ENCODE measurements at places on chromosomes 11 and 22.

DNA sequence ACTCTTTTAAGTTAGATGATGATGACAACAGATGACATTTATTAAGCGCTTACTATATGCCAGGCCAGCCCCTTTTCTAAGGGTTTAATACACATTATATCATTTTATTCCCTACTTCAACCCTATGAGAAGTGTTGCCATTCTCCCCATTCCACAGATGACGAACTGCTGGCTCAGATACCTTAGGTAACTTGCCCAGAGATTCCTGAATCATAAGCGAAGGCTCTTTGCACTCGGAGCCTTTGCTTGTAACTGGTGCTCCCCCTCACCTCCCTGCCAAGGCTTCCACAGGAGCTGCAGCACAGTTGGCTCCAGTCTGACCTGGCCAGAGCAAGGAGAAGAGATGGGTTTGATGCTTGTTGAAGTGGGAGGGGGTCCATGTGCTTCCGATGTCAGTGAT lies 43.0 kb downstream of the DBX1 start:
- no peaks in the 10 kb centered on the region for H3K27me3 ChIP-seq
- H3K27ac ChIP-seq = peak overlapping the region; percentile 61
- H3K4me1 ChIP-seq = peaks cover 36% of the 10 kb centered on the region
- no peak for DNase-seq
- no peak overlapping the region for H3K4me3 ChIP-seq

GRCh38 chr22:27435844-27436576 lies 365.5 kb downstream of the MN1 start:
- no peaks in the 10 kb centered on the region for H3K36me3 ChIP-seq
- no peaks in the 10 kb centered on the region for H3K27me3 ChIP-seq
- peaks cover 14% of the 10 kb centered on the region for H3K4me1 ChIP-seq
- no peak for DNase-seq
- peak overlapping the region; percentile 78 for H3K27ac ChIP-seq
- H3K4me3 ChIP-seq = no peak overlapping the region

DNA sequence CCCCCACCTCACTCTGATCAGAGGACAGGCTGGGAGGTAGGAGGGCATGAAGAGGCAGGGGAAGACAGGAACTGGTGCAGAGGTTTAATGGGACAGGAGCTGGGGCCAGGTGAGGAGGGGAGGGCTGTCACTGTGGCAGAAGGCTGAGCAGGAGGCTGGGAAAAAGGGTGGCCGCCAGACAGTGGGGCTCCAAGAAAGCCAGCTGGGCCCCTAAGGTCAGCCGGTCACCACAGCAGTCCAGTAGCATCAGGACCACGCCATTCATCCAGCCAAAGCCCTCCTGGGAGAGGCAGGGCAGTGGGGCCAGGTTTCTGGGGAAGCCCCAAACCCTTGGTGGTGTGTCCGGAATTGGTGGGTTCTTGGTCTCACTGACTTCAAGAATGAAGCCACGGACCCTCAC lies 8.5 kb upstream of the TREH start:
- no peak overlapping the region for H3K4me3 ChIP-seq
- H3K36me3 ChIP-seq = no peaks in the 10 kb centered on the region
- peaks cover 14% of the 10 kb centered on the region for H3K4me1 ChIP-seq
- no peak overlapping the region for H3K27ac ChIP-seq

- H3K36me3 ChIP-seq = no peaks in the 10 kb centered on the region
- no peak overlapping the region for H3K4me3 ChIP-seq
- H3K27ac ChIP-seq = no peak overlapping the region
- peaks cover 12% of the 10 kb centered on the region for H3K4me1 ChIP-seq
- H3K27me3 ChIP-seq = no peaks in the 10 kb centered on the region
Measured at GRCh38 chr11:78961247-78961646, 386.6 kb upstream of the NARS2 start.

- H3K27me3 ChIP-seq = no peaks in the 10 kb centered on the region
- H3K4me1 ChIP-seq = peaks cover 9% of the 10 kb centered on the region
- no peak for DNase-seq
- peaks cover 4% of the 10 kb centered on the region for H3K36me3 ChIP-seq
Measured at GRCh38 chr11:73095613-73096012, 46.5 kb downstream of the FCHSD2 start.

DNA sequence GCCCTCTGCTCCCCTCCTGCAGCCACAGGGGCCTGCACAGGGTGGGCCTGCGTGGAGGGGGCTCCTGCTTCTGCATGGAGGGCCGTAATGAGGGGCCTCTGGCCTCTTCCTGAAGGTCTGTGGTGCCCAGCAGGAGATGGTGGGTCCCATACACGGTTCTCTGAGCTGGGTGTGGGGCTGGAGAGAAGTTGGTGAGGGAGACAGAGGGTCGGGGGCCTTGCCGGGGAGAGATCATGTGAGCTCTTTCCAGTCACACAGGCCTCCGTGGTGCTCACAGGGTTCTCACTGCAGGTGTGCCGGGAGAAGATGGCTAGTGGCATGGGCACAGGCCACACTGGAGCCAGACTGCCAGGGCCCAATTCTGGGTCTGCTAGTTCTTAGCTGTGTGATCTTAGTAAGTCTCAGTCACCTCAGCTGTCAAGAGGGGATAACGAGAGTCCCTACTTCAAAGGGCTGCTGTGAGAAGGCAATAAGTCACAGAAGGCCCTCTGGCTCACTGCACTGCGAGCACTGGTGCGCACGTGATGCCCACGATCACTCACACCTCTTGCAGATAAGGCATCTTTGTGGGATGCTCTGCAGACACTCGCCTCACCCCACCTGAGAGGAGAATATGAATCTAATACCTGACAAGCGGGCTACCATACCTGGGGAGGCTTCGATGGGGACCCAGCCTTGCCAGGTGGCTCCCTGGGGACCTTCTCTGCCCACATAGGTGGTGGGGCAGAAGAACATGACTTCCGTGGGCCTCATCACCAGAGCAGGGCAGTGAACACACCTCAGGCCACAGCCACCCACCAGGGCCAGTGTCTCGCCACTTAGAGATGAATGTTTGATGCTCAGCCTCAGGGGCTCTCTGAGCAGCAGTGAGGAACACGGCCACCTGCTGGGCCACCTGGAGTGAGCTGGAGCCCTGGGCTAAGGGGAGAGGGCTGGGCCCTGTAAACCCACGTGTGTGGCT lies 14.5 kb downstream of the KCNC1 start:
- H3K27ac ChIP-seq = no peak overlapping the region
- no peaks in the 10 kb centered on the region for H3K36me3 ChIP-seq
- DNase-seq = no peak
- no peak overlapping the region for H3K4me3 ChIP-seq

GRCh38 chr22:19129871-19130270 lies 1.2 kb upstream of the TSSK2 start:
- H3K4me1 ChIP-seq = no peaks in the 10 kb centered on the region
- no peak for DNase-seq
- no peaks in the 10 kb centered on the region for H3K27me3 ChIP-seq
- H3K4me3 ChIP-seq = no peak overlapping the region
- no peak overlapping the region for H3K27ac ChIP-seq

DNA sequence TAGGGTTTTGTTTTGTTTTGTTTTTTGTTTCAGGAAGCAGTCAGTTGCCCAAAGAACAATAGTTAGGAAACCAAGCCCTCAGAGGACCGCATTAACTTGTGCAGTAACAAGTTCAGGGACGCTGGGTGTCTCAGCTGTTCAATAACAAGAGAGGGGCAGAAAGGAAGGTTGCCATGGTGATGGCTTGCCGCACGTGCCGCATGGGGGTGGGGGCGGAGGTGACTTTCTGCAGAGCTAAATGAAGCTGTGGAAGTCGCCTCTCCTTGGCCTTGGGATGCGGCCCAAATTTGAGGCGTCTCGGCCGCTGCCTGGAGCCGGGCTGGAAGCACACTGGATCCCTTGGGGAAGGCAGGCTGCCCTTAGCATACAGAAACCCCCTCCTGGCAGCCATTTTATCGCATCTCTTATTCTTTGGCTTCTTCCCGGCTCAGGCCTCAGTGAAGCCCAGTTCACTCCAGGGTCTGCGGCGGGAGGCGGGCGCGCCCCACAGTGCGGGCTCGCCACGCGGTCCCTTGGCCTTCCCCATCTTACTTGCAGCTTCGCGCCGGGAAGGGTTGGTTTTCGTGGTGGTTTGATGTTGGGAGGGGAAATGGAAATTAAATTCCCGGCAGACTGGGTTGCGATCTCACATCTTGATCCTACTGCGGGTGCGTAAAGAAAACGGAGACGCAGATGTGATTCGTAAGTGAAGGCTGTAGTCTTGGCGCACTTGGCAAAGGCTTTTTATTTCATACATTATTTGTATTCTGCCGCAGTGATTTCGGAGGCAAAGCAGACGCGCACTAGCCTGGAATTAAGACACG lies 94.3 kb downstream of the SLC17A6 start:
- no peaks in the 10 kb centered on the region for H3K27me3 ChIP-seq
- no peaks in the 10 kb centered on the region for H3K36me3 ChIP-seq
- H3K4me1 ChIP-seq = no peaks in the 10 kb centered on the region
- peak overlapping the region; percentile 26 for H3K27ac ChIP-seq
- peak overlapping the region; percentile 40 for H3K4me3 ChIP-seq
- no peak for DNase-seq

DNA sequence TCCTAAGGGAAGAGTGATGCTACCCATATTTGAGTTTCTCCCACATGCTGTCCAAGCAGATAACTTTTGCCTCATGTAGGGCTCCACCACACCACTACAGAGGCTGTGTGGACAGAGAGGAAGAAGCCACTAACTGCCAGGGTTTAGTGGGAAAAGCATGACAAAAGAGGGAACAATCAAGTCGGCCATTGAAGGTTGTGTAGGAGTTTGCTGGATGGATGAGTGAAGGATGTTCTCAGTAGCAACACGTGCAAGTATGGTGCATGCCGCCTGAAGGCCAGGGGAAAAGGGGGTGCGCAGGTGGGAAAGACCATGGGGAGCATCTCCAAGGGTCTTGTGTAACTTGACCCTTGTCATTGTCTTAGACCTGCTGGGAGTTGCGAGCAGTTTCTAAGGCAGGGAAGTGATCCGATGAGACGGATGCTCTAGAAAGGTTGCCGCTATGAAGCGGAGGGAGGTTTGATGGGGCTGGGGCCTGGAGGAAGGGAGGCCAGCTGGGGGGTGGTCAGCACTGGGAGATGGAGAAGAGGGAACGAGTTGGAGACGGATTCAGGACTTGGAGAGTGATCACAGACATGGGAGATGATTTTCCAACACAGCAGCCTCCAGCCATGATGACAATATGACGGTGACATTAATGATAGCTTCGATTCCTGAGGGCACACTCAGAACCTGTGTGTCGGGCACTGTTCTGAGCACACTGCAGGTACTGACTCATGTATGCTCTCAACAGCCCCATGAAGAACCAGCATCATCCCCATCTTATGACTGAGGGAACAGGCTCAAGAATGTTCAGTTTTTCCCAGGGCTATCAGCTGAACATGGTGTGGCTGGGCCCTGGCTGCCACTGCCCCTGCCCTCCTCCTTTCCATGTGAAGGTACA lies 53.7 kb downstream of the CD6 start:
- H3K27ac ChIP-seq = no peak overlapping the region
- H3K4me1 ChIP-seq = peaks cover 14% of the 10 kb centered on the region
- no peak overlapping the region for H3K4me3 ChIP-seq
- peaks cover 16% of the 10 kb centered on the region for H3K27me3 ChIP-seq
- no peaks in the 10 kb centered on the region for H3K36me3 ChIP-seq

DNA sequence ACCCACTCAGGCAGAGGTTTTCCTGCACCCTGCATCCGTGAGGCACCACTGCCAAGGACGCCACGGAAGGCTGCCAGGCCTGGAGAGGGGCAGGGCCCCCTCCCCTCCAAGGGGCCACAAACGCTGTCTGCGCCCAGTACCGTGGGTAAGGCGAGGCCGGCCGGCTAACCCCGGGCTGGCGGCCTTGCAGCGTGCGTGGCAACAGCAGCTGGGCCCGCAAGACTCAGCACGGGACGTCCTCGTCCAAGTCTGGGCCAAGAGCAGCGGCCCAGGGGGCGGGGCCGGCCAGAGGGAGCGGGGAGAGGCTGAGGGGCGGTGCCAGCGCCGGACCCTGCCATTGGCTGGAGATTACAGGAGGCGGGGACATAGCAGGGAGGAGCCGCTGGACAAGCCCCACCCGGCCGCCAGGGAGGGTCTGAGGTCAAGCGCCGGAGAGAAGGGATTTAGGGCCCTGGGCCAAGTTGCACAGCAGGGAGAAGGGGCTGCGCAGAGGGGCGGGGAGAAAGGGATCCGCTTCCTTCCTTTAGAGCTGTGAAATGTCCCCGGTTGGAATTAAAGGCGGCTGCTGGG lies 16.0 kb downstream of the SLC43A1 start:
- peak; percentile 99 for DNase-seq
- H3K36me3 ChIP-seq = no peaks in the 10 kb centered on the region
- H3K4me1 ChIP-seq = peaks cover 31% of the 10 kb centered on the region

DNA sequence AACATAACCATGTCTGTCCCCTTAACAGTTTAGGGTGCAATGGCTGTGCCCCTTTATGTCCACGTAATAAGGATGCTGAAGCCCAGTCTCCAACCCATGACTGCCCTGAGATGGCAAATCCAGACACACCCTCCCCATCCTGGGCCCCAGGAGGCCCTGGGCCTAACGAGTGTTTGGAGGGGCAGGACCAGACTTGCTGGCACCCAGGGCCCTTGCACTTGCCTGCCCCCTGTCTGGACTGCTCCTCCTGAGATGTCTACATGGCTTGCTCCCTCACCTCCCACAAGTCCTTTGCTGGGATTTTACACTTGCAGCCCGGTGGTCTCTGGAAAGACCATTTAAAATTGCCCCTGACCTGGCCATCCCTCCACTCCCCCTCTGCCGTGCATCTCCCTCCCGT lies 132.2 kb upstream of the NECTIN1 start:
- no peak overlapping the region for H3K27ac ChIP-seq
- H3K4me3 ChIP-seq = no peak overlapping the region
- H3K36me3 ChIP-seq = no peaks in the 10 kb centered on the region
- no peaks in the 10 kb centered on the region for H3K27me3 ChIP-seq
- no peaks in the 10 kb centered on the region for H3K4me1 ChIP-seq

DNA sequence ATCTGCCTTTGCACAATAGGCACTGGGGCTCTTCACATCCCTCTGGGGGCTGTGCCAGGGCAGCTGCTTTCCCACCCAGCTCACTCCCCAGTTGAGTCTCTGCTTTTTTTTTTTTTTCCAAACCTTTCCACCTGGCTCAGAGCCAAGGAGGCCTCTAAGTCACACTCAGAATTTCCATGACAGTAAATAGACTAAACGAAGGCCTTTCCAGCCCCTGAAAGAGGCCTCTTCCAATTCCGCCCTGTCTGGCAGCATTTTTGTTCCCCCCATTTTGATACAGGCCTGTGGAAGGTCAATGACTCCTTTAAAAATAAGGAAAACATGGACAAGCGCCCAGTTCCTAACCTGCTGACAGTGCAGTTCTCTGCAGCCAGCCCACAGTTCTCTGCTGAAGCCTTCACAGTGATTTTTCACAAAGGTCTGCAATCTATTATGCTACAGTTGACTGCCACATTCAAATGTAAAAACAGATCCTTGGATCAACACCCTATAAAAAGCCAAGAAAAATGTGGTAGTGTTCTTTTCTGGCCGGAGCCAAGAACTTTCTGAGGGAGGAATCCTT lies 107.5 kb upstream of the SESN3 start:
- H3K36me3 ChIP-seq = no peaks in the 10 kb centered on the region
- peak; percentile 90 for DNase-seq
- peak overlapping the region; percentile 83 for H3K27ac ChIP-seq
- no peak overlapping the region for H3K4me3 ChIP-seq
- peaks cover 33% of the 10 kb centered on the region for H3K4me1 ChIP-seq

GRCh38 chr11:69539416-69540117 lies 58.1 kb downstream of the LINC01488 start:
- H3K27me3 ChIP-seq = peaks cover 4% of the 10 kb centered on the region
- H3K36me3 ChIP-seq = no peaks in the 10 kb centered on the region
- DNase-seq = no peak
- peaks cover 34% of the 10 kb centered on the region for H3K4me1 ChIP-seq

- no peaks in the 10 kb centered on the region for H3K36me3 ChIP-seq
- no peak overlapping the region for H3K4me3 ChIP-seq
- H3K27ac ChIP-seq = no peak overlapping the region
Measured at GRCh38 chr11:47983464-47984397, 3.4 kb downstream of the PTPRJ start.

GRCh38 chr11:60396799-60397198 lies 540 bp downstream of the MS4A14 start:
- H3K36me3 ChIP-seq = no peaks in the 10 kb centered on the region
- no peak for DNase-seq
- no peak overlapping the region for H3K27ac ChIP-seq
- no peaks in the 10 kb centered on the region for H3K4me1 ChIP-seq
- no peaks in the 10 kb centered on the region for H3K27me3 ChIP-seq

Measured in esophagus muscularis mucosa (tissue), 4 donors.